ENCODE measurements at places on chromosomes 2 and 18.

DNA sequence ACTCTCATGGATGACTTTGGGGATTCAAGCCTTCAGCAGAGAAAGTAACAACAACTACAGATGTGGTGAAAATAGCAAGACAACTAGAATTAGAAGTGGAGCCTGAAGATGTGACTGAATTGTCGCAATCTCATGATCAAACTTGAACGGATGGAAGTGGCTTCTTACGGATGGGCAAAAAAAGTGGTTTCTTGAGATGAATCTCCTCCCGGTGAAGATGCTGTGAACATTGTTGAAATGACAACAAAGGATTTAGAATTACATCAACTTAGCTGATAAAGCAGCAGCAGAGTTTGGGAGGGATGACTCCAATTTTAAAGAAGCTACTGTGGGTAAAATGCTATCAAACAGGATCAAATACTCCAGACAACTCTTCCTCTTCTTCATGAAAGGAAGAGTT, 43.1 kb downstream of the AAK1 start:
- peak; percentile 63 for DNase-seq

- DNase-seq: no peak
These were observed 69.0 kb downstream of the RBM43 start for GRCh38 chr2:151192681-151193080.

DNA sequence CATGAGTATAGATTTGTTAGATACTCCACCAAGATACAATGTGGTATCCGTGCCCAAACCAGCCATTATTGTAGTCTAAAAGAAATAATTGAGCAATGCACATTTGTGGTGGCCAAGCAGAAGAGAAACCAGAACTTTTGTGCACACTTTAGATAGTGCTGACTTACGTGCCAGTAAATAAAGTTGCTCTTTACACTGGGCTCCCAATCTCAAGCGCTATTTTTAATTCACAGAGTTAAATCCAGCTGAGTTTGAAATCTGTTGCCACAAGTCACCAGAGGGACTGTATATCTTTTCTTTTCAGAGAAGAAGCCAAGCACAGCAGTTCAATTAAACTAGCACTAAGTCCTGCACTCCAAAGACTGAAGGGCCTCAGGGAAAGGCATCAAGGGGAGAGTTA, 680.4 kb downstream of the TDRD15 start:
- no peak for DNase-seq

DNA sequence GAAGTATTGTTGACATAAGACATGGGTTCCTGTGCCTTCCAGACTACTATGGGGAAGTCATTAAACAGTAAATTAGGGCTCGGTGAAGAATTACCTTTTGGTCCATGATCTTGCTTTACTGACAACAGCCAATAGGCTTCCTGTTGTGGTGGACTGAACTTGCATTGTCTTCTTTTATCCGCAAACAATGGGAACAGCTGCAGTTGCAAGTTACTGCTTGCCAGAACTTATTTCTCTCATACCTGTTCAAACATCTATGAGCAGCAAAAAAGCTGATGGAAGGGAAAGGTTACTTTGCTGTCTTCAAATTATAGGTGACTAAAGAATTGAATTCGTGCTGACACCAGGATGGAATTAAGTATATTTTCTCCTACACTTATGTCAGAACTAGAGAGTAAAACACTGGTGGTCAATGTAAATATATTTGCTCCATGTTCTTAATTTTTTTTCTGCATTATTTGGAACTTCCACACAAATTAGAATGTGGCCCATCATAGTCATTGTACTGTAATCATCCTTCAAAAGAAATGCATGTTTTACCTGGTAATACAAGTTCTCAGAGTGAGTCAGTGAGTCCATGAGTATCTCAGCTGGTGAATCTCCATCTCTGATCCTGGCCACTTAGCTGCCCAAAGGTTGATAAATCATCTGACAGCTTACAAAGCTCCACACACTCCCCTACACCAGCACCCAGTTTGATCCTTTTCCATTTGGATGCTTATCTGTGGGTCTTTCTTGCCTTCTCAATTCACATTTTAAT, 37.3 kb upstream of the RNF152 start:
- no peak for DNase-seq

DNA sequence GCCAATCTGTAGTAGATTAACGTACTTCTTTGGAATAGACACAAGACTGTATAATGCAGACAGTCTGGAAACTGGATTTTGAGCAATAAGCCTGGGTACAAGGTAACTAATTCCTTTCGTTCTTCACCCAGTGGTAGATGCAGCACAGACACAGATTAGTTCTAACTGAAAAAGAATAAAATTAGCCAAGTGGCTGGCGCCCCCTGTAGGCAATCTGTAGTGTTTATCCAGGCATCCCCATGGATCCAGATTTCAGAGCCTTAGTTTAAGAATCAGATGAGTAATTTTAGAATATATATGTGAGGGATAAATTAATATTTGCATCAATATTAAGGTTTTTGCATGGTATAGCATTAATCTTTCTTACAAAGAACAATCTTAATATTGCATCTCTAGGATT, 563.9 kb downstream of the DCC start:
- DNase-seq: no peak

DNA sequence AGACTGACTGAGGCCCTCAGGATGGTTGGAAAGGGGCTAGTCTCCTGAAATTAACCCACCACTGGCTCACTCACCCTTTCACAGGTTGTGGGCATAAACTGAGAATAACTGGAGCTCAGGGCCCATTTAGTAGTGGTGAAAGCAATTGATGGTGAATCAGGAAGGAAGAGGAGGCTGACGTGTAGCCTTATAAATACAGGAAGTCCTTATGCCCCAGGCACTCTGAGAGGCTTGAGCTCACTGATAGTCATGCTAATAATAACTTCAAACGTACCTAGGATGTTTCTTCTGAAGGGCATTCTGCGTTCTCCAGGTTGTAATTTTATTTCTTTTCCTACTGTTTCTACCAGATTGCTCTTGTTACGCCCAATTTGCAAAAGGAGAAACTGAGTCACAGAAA, 328.4 kb downstream of the CLIP4 start:
- no peak for DNase-seq

GRCh38 chr2:48399828-48400552, 130.0 kb upstream of the STON1 start:
- no peak for DNase-seq

- DNase-seq: no peak
These were observed 22.6 kb upstream of the PELI1 start for GRCh38 chr2:64166637-64167420.

GRCh38 chr2:20473128-20473527, 26.3 kb downstream of the RHOB start:
- DNase-seq: no peak

- no peak for DNase-seq
These were observed 30.3 kb upstream of the DNAJC27 start for GRCh38 chr2:25002066-25002465.

GRCh38 chr18:28287146-28287545, 110.2 kb upstream of the CDH2 start:
- no peak for DNase-seq

GRCh38 chr2:215439404-215439803, 3.5 kb upstream of the FN1 start:
- no peak for DNase-seq

- no peak for DNase-seq
These were observed 436.2 kb downstream of the SUCLG1 start for GRCh38 chr2:84022810-84023431.

- no peak for DNase-seq
These were observed 367.9 kb downstream of the THSD7B start for GRCh38 chr2:137133225-137133624.

GRCh38 chr2:136750065-136750464, 15.3 kb upstream of the THSD7B start:
- DNase-seq: no peak

GRCh38 chr2:158115202-158115767, 13.6 kb downstream of the UPP2 start:
- no peak for DNase-seq

DNA sequence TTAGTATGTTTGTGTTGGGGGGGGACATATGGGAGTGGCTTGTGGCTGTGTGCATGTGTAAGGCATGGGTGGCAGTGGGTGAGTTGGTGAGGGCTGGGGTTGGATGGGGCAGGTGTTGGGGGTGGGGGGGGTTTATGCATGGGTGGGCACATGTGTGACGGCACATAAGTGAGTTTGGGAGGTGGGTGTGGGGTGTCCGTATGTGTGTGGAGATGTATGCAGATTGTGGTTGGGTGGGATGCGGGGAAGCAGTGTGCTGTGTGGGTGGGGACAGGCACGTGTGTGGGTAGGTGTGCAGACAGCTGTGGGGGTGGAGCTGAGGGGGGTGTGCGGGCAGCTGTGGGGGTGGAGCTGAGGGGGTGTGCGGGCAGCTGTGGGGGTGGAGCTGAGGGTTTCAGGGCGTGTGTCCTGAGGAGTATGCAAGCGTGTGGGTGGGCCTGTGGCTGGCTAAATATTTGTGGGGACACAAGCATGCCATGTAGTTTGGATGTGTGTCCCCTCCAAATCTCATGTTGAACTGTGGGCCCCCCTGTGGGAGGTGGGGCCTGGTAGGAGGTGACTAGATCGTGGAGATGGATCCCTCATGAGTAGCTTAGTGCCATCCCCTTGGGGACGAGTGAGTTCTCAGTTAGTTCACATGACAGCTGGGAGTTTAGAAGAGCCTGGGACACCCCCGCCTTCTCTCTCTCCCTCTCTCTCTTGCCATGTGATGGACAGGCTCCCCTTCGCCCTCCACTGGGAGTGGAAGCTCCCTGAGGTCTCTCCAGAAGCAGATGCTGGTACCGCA, 59.4 kb downstream of the ANKMY1 start:
- no peak for DNase-seq

- DNase-seq: no peak
These were observed 42.7 kb upstream of the PELI1 start for GRCh38 chr2:64186699-64187605.

- DNase-seq: no peak
These were observed 373.5 kb upstream of the CHST9 start for GRCh38 chr18:27558388-27559155.

DNA sequence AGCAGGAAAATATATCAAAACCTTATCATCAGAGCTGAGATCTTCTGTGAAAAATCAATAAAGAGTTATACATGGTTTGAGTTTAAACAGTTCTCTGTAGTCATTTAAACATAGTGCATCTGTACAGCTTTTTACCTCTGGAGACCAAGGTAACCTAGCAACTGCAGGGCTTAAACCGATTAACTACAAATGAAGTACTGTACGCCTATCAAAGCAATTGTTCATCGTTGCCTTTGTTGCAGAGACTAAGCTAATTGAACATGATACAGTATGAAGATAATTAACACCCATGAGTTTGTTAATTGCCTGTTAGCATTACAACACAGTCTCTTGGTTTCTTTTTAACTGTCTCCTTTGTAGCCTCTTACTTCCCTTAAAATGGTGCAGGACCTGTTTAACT, 147.9 kb downstream of the LNPK start:
- no peak for DNase-seq

DNA sequence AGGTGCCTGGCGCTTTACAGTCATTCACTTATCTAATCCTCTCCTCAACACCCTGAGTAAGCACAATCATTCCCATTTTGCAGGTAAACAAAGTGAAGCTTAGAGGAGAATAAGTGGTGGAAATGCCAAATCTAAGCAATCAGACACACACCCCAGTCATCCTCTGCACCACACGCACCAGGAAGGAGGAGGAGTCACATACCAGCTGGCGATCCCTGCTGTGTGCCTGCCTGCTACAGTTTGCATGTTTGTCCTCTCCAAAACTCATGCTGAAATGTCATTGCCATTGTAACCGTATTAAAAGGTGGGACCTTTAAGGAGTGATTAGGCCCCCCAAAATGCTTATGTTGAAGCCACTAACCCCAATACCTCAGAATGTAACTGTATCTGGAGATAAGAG, 93.7 kb downstream of the LOXHD1 start:
- no peak for DNase-seq

- DNase-seq: no peak
These were observed 123.3 kb downstream of the CLIP4 start for GRCh38 chr2:29238497-29238896.

- DNase-seq: no peak
These were observed 894 bp upstream of the FARSB start for GRCh38 chr2:222656526-222657446.

GRCh38 chr18:33745151-33745795, 167.3 kb downstream of the ASXL3 start:
- DNase-seq: no peak

GRCh38 chr2:229083606-229084340, 187.3 kb downstream of the PID1 start:
- no peak for DNase-seq

- DNase-seq: no peak
These were observed 203.4 kb upstream of the VRK2 start for GRCh38 chr2:57843158-57843557.

DNA sequence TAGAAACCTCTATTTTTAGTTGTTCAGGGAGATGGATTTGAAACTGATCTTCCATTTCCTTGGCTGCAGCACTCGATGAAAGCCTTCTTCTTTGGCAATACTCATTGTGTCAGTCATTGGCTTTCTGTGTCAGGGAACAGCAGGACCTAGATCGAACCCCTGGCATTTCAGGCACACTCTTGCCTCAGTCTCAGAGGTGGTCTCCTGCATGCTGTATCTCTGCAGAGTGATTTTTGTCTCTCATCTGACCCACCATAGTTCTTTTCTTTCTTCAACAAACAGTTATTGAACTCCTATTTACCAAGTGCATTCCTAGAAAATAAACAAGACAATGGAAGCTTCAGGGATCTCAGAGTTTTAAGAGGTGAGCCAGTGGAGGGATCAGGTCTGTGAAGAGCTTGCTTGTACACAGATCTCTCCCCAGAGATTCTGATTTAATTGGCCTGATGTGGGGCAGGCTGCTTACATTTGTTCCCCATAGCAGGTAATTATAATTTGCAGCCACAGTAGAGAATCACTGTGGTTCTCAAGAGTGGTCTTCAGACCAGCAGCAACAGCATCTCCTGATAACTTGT, 473.1 kb upstream of the TCF4 start:
- DNase-seq: no peak

GRCh38 chr2:205822579-205822978, 140.3 kb downstream of the NRP2 start:
- DNase-seq: no peak

DNA sequence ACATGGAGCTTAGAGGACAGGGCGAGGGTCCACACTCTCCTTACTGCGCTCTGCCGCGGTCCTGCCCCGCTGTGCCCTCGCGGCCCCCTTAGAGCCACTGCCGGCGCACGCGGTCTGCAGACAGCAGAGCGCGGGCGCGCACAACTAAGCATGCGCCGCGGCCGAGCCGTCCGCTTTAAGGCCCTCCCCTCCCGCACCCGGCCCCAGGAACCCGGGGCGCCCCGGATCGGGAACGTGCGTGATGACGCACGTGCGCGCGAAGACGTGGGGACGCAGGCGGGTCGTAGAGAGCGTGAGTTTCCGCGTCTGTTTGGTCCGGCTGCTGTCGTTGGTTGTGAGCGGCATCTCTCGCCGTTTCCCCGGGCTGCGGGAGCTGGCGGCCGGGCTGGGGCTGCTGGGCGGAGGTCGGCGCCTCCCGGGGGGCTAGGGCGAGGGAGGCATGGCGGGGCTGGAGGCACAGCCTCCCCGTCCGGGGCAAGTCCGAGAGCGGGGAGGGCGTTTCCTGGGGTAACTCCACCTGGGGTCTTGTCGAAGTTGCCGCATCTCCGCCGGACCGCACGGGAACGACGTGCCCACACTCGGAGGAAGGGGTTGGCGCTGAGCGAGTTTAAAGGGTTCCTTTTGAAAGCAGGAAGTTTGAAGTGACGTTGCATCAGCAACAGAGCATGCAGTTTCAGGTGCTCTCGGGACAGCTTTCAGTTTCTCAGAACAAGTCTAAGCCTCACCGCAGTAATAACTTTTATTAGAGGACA, at the start of gene RHBDD1:
Gene RHBDD1, plus strand, starts transcription at position 259 of the 752 bp plus-strand sequence. CDS start 28,640 bp downstream, outside the sequence.
- DNase-seq: peak; percentile 96

Measured in activated CD8-positive, alpha-beta memory T cell treated with anti-CD3 and anti-CD28 coated beads, Interleukin-2, amount 10 ng/mL, durations not matched to agents 7 days and 5 days (primary cell).